ENCODE measurements at places on chromosomes 16 and 17.
A peak's percentile ranks its signal among the peaks of the same experiment; 100 is the strongest.

DNA sequence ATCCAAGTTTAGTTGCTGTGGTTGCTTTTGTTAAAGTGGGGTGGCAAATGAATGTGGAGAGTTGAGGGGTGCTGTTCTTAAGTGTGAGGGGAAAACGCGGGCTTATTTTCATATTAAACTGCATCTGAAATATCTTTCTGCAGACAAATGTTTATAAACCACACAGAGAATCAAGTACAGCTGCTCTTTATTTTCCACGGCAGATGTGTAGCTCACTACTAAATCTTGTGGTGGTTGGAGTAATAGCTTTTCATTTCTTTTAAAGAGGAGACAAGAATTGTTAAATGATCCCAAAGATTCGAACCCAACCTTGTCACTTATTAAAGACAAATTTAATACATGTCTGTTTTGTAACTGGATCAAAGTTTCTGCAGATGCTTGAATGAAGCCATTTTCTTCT is 2.1 kb downstream of the CLTC start:
- peaks cover 56% of the 10 kb centered on the region for H3K4me1 ChIP-seq
- H3K36me3 ChIP-seq: peaks cover 2% of the 10 kb centered on the region

DNA sequence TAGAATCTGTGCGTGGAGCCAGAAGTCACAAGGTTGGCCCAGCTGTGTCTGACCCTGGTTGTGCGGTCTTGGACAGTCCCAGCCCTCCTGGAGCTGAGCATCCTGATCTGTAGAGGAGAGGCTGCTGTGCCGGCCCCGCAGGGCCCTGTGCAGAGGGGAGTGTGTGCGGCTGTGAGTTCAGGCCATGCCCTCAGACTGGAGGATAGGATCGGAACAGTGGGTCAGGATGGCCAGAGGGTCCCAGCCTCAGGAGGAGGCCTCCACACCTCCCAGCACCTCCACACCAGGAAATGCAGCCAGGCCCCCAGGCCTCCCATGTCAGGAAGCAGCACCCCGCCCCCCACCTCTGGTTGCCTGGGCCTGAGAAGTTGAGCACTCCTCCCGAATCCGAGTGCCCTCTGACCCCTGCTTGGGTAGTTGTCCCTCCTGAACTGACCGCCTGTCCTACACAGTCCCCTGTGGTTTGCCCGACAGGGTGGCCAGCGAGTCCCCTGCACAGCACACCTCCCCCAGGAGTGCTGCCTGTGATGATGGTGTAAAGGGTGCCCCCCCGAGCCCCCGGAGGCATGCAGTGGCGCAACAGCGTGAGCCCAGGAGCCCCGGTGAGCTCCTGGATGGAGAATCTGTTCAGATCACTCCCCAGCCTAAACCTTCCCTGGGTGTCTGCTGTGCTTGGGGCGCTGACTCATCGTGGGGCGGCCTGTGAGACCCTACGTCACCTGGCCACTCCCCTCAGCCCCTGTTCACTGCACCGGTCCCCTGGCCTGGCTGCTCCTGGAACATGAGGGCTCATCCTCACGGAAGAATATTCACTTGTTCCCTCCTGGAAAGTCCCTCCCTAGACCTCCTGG is 285.2 kb downstream of the SEC14L1 start:
- peaks cover 98% of the 10 kb centered on the region for H3K4me1 ChIP-seq
- H3K27me3 ChIP-seq: no peaks in the 10 kb centered on the region
- no peaks in the 10 kb centered on the region for H3K36me3 ChIP-seq
- no peak for DNase-seq

DNA sequence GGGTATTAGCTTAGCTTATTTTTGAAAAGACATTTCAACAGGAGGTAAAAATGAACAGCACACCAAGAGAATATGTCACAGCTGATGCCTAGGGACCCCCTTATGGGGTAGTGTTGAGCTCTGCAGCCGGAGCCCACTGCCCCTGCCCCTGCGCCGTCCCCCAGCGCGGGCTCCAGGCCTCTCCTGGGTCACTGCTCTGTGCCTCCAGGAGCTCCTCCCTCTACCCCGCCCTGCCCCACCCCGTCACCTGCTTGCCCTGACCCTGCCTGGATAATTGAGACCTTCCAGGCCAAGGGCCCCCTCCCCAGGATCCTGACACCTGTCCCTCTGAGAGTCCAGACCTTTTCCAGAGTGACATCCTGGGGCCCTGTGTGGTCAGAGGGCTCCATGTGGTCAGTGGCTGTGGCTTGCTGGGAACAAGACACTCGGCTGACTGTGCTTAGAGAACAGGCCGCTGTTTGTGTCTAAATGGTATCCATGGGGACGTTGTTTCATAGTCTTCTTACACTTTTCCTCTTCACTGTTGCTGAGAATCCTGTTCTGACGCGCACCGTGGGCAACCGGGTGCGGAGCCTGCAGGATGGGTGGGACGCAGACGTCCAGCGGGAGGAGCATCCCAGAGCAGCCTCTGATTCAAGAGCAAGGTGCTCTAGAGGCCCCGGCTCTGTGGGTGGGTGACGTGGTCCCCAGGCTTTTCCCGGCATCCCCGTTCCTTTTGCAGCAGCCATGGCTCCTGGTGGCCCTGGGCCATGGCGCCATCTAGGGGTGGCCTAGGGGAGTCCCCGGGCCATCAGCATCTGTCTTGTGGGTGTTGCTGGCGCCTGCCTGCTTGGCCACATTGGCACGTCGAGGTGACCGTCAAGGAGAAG is 20.0 kb upstream of the WFIKKN1 start:
- no peak for DNase-seq
- no peak overlapping the region for H3K27ac ChIP-seq
- H3K27me3 ChIP-seq: no peaks in the 10 kb centered on the region
- H3K4me3 ChIP-seq: no peak overlapping the region

- peak overlapping the region; percentile 57 for H3K27ac ChIP-seq
- no peaks in the 10 kb centered on the region for H3K36me3 ChIP-seq
- H3K4me3 ChIP-seq: no peak overlapping the region
- DNase-seq: no peak
- H3K27me3 ChIP-seq: no peaks in the 10 kb centered on the region
Observed at GRCh38 chr17:1752425-1753262, 9.2 kb upstream of the SERPINF1 start.

DNA sequence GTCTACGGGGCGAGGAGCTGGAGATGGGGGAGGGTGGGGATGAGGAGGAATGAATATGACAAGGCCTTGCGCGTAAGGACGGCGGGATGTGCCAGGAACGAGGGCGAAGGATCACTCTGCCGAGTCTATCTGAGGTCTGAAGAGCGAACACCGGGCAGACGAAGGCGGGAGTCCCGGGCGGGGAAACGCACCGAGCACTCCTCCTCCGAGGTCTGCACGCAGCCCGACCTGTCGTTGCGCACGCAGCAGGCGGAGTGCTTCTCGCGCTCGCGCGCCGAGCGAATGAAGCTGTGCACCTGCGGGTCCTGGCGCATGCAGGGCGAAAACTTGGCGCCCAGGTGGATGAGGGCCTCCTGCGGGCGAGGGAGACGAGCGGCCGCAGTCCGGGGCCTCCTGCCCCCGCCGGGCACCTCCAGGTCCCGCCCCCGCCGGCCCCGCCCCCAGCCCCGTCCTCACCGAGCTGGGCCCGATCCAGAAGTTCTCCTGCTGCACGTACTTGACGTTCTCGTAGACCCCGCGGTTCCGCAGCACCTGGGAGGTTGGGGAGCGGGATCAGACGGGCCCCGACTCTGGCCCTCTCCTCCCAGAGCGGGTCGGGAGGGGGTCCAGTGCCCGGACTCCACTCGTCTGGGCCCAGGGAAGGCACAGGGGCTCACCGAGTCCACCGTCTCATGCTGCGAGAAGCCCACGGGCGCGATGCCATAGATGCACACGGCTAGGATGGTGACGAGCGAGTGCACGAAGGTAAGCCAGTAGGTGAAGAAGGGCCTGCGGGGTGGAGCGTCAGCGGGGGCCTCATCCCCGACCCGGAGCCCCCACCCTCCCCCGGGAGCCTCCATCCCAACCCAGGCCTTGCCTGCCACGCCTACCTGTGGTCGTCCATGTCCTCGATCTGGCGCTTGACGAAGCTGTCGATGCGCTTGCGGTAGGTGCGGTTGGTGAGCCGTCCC is 7.6 kb downstream of the SNRNP25 start:
- peaks cover 28% of the 10 kb centered on the region for H3K36me3 ChIP-seq
- no peak overlapping the region for H3K4me3 ChIP-seq
- no peak for DNase-seq
- no peak overlapping the region for H3K27ac ChIP-seq
- H3K27me3 ChIP-seq: no peaks in the 10 kb centered on the region
- peaks cover 8% of the 10 kb centered on the region for H3K4me1 ChIP-seq

GRCh38 chr17:77640916-77641605 is 317.4 kb upstream of the TNRC6C start:
- no peak overlapping the region for H3K4me3 ChIP-seq
- no peak for DNase-seq
- no peak overlapping the region for H3K27ac ChIP-seq

GRCh38 chr16:4498546-4499195 is 22.5 kb downstream of the HMOX2 start:
- H3K36me3 ChIP-seq: peaks cover 2% of the 10 kb centered on the region
- DNase-seq: no peak
- no peak overlapping the region for H3K27ac ChIP-seq
- no peak overlapping the region for H3K4me3 ChIP-seq
- no peaks in the 10 kb centered on the region for H3K27me3 ChIP-seq

- no peak overlapping the region for H3K4me3 ChIP-seq
- no peaks in the 10 kb centered on the region for H3K27me3 ChIP-seq
- H3K36me3 ChIP-seq: no peaks in the 10 kb centered on the region
- peaks cover 47% of the 10 kb centered on the region for H3K4me1 ChIP-seq
Observed at GRCh38 chr16:14502256-14502875, 127.7 kb downstream of the PARN start.

GRCh38 chr16:83794860-83795554 is 12.8 kb upstream of the HSBP1 start:
- H3K4me1 ChIP-seq: peaks cover 2% of the 10 kb centered on the region
- no peaks in the 10 kb centered on the region for H3K36me3 ChIP-seq
- H3K27me3 ChIP-seq: no peaks in the 10 kb centered on the region
- no peak overlapping the region for H3K4me3 ChIP-seq
